ENCODE measurements at places on chromosomes 2 and 18.

GRCh38 chr2:236843161-236843968 is 242.3 kb upstream of the COPS8 start:
- no peak for DNase-seq

DNA sequence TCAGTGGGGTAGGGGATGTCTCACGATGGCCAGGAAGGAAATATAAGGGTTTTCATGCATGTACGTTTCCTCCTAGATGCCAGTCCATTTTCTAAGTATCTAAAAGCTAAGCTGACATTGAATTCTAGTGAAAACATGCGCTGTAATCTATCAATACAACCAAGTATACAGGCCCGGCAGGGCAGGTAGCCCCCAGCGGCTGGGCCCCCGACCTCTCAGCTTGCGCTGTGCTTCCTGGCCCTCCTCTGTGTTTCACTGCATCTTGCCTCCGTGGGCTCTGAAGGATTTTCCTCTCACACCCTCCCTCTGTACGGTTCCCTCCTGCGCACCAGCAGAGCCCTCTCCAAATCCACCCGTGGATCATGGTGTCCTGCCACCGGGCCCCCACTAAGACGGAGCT is 524.8 kb downstream of the ZNF516 start:
- DNase-seq: no peak

DNA sequence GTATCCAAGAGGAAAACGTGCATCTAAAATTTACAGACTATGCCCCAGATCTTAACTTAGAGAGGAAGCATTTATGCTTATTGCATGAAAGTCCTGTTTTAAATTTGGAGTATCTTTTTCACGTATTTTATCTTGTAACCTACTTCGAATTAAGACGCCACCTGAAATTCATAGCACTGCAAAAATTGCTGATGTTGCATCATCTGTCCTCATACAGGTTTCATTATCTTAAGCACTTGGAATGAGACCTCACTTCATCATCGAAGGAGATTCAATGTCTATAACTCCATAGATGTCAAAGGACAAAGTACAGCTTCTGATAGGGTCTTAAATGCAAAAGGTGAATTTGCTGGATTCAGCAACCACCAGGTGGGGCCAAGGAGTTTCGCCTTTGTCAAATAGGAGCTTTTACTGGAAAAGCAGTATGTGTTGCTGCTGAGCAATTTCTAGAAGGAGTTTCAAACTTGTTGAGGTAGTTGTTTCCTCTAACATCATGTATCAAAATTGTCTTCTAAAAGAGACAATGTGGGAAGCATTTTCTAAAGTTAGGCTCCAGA is 106.4 kb upstream of the CCDC85A start:
- DNase-seq: no peak

GRCh38 chr2:112694182-112694581 is 26.6 kb upstream of the NT5DC4 start:
- DNase-seq: no peak

GRCh38 chr2:21452263-21452662 is 328.5 kb downstream of the TDRD15 start:
- DNase-seq: no peak

GRCh38 chr18:63025251-63026090 is 294.1 kb downstream of the BCL2 start:
- no peak for DNase-seq

GRCh38 chr2:175005733-175006264 is 618 bp upstream of the CHN1 start:
- no peak for DNase-seq

DNA sequence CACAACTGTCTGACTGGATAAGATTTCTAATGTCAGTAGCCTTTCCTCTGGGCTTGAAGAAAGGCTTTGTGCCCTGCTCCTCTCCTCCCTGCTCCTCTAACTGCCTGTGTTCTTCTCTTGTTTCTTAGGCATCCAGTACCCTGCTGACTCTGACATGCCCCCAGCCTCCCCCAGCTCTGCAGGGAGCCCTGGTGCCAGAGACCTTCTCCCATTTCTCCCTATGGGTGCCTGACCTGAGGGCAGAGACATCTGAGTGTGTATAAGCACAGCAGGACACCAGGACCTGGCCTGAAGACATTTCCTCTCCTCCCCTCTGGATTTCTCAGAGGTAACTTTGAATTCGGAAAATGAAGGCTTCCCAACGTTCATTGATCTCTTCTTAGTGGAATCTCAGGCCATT is 23.6 kb downstream of the RNF144A start:
- DNase-seq: no peak

DNA sequence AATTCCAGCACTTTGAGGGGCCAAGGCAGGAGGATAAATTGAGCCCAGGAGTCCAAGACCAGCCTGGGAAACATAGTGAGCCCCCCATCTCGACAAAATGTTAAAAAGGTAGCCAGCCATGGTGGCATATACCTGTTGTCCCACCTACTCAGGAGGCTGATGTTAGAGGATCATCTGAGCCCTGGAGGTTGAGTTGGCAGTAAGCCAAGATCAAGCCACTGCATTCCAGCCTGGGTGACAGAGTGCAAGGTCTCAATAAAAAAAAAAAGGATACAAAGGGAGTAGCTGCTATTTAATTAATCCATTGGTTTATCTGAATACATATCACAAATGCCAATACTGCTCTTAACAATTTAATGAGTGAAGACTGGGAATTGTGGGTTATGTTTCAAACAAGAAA is 327.8 kb downstream of the CPS1 start:
- no peak for DNase-seq

GRCh38 chr18:63511285-63511684 is 30.9 kb upstream of the SERPINB12 start:
- no peak for DNase-seq

- DNase-seq: no peak
Observed at GRCh38 chr2:217684431-217685254, 318.2 kb downstream of the TNS1 start.

DNA sequence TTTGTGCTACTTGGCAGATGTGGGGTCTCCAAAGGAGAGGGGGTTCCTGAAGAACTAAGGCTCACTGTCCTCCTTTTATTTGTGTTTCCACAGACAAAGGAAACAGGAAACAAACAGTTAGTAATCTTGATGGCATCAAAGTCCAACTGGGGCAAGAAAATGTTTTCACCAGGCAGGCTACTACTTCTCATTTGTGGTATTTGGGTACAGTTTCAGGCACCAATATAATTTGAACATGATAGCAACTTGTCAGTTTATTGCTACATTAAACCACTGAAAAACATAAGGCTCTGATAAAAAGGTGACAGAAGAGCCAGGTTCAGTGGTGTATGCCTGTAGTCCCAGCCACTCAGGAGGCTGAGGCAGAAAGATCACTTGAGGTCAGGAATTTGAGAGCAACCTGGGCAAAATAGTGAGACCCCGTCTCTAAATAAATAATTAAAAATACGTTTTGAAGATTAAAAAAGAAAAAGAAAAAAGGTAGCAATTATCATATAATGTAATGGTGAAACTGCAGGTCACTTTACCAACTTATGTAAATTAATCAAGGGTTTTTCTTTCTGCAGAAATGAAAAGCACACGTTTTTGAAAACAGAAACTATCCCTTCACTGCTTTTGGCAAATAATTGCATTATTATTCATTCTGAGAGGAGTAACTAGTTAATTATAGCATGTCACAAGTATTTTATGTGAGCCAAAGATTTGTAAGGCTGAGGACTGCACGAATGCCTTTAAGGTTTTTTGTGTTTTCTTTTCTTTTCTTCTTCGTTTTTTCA is 157.5 kb upstream of the CAVIN2 start:
- no peak for DNase-seq

DNA sequence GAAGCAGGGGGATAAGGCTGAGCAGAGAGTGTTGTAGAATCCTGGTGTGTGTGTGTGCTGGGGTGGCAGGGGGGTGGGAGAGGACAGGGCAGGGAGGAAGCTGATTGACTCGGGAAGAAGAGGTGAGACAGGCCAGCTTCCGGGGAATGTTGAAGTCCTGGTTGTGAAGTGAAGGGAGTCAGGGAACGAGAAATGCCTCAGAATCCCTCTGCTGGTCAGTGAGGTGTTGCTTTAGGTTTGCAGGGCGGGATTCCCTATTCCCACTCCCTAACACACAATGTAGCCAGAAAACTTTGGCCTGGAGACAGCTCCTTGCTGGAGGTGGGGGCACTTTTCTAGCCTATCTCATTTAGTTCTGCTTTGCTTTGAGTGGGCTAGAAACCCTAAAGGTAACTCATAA is 265.1 kb downstream of the HAUS1 start:
- no peak for DNase-seq

GRCh38 chr2:100974712-100975520 is 27.2 kb upstream of the RPL31 start:
- DNase-seq: no peak

GRCh38 chr18:79662034-79662433 is 17.6 kb upstream of the CTDP1 start:
- no peak for DNase-seq

DNA sequence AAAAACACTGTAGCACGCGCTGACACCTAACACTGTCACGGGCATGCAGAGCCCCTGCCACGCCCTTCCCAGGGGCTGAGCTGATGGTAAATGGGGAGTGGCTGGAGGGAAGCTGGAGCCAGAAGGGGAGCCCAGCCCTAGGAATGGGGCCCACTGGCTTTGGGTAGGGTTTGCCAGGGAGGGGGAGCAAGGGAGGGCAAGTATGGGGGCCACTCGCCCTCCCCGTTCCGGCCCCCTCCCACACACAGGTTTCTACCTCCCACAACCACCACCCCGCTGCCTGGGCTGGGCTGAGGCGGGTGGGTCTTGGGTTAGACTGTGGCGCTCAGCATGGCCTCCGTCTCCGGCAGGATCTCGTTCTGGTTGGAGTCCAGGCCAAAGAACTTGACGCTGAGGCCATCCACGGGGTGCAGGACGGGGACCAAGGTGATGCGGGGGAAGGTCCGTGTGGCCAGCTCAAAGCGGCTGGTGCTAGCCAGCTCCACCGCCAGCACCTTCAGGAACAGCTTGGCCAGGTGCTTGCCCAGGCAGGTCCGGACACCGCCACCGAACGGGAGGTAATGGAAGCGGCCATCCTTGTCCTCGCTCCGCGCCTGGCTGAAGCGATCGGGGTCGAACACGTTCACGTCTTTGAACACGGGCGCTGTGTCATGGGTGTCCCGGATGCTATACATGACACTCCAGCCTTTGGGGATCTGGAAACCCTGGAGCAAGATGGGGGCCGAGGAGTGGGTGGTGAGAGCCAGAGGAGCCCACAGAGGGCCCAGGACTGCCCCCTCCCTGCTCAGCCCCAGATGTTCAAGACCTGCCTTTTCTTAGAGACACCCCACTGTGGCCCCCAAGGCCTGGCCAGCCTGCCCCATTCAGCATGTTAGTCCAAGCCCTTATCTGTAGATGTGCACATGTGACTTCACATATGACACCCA is 15.5 kb downstream of the CYP26B1 start:
- no peak for DNase-seq

DNA sequence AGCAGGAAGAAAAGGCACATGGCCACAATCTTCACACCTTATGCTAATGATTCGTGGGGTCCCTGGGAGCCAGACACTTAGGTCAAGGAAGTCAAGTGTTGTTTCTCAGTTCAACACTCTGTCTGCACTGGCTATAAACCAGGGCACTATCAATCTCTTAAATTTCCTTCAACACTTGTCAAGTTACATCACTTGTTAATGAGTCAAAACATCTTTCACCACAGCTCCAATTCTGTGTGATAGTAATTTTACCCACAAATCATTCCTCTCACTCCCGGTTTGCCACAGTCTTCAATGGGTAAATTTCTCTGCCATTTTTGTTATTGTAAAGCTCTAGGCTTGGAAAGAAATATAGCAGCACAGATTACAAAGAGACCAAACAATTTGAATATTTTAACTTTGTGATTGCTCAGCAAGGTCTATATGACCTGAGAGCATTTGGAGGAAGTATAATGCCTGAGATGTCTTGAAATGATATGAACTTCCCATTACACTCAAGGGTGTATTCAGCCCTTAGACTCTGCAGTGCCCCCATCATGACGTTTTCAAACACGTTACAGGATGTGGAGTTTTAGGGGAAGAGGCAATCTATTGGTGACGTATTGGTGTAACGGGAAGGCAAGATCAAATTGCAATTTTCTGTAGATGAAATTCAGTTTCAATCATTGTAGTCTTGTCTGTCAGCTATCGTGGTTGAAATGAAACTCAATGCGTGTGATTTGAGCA is 78.7 kb downstream of the ICOS start:
- no peak for DNase-seq

- DNase-seq: no peak
Observed at GRCh38 chr2:28590496-28591301, 94.8 kb downstream of the PLB1 start.

DNA sequence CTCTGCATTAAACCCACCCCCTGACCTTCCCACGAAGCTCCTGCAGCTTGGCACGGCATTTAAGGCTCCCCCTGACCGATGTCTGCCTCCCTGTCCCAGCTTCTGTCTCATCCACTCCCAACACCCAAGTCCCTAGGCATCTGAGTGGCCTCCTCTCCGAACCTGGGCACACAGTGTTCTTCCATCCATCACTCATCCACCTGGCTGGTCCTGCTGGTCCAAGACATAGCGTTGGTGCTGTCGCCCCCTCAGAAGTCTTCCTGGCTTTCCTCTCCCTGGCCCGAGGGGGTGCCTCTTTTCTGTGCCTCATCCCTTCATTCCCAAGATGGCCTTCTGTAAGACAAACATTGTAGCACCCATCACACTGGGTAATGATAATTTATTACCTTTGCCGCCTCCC is 323.6 kb downstream of the GBX2 start:
- no peak for DNase-seq

DNA sequence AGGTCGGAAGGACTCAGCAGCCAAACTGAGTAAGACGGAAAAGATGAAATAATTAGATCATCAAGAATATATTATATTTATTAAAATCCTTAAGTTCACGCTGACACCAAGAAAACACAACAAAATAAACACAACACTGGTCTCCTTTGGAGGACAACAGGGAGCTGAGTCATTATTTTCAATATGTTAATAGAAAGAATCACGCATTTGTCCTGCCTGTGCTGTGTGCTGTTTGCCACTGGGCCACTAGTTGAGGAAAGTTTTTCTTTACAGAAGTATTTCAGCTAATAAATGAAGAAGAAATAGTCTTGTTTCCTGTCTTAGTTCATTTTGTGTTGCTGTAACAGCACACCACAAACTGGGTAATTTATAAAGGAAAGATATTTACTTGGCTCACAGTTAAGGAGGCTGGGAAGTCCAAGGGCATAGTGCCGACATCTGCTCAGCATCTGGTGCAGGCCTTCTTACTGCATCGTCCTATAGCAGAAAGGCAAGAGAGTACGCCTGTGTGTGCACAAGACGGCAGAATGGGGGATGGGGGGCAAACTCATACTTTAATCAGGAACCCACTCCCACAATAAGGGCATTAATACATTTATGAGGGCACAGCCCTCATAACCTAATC is 88.0 kb downstream of the TCF7L1 start:
- DNase-seq: no peak

Measured in activated CD8-positive, alpha-beta memory T cell treated with anti-CD3 and anti-CD28 coated beads for 4 hours (primary cell).